ENCODE measurements at places on chromosomes 11 and 22.

DNA sequence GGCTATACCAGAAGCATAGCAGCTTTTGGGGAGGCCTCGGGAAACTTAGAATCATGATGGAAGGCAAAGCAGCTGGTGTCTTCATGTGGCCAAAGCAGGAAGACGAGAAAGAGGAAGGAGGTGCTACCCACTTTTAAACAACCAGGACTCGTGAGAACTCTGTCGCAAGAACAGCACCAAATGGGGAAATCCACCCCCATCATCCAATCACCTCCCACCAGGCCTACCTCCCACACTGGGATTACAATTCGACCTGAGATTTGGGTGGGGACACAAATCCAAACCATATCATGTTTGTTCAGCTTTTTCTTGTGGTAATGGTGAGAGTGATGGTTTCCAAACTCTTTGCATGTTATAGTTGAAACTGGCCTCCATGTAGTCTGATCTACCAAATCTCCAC is 32.5 kb upstream of the OR10D3 start:
- no peak for DNase-seq

DNA sequence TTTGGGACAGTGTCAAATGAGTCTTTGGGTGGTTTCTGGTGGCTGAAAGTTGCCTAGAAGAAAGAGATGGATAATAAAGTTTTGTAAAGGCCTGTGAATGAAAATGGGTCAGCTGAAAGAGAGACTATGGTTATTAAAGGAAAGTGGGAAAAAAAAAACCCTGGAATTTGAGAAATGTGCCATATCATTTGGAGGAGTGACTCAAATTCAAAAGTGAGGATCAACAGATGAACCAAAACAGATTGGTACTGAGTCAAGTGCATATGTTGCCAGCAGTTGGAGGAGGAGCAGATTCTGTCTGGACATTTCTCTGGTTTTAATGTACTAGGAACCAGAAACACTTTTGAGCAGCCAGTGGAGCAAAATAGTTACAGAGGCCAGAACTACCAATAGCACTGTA is 339.8 kb downstream of the KCNA4 start:
- no peak for DNase-seq

DNA sequence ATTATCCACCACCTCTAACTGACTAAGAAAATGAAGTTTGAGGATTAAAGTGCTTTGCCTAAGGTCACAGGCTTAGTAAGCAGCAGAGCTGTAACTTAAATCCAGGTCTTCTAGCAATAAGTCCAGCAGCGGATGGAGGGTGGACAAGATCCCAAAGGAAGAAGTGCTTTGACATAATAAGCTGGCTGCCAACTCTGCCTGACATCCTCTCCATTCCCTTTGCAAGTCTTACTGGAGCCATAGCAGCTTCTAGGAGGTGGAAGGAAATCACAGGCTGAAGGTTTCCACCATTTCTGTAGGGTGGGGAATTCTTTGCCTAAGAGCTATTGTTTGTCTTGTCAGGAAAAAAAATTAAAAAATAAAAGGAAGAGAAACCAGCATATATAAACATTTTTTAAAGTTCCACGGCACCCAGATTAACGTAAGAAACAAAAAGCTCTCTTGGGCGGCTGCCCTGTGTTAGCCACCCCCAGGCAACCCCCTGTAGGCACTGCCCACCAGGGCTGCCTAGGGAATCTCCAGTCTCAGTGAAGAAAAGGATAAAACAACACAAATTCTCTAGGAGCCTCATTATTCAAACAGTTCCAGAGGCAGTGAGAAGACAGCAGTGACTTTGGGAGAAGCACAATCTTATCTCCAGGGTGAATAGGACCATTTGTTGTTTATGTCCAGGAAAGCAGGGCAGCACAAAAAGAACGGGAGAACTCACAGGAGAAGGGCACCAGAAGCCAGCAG is 380.8 kb upstream of the CADM1 start:
- DNase-seq = no peak

DNA sequence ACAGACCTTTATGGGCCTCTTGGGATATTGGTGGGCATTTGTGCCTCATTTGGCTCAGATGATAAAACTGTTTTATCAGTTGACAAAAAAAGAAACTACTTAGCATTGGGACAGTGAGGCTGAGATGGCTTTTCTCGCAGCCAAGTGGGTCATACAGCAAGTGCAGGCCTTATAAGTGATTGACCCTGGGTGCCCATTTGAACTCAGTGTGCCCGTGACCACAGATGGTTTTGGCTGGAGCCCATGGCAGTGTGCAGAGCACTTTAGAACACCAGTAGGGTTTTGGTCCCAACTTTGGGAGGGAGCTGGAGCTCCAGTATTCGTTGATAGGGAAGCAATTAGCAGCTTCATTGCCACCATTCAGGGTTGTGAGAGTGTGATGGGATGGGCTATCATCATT is 404.5 kb upstream of the LARGE1 start:
- no peak for DNase-seq

DNA sequence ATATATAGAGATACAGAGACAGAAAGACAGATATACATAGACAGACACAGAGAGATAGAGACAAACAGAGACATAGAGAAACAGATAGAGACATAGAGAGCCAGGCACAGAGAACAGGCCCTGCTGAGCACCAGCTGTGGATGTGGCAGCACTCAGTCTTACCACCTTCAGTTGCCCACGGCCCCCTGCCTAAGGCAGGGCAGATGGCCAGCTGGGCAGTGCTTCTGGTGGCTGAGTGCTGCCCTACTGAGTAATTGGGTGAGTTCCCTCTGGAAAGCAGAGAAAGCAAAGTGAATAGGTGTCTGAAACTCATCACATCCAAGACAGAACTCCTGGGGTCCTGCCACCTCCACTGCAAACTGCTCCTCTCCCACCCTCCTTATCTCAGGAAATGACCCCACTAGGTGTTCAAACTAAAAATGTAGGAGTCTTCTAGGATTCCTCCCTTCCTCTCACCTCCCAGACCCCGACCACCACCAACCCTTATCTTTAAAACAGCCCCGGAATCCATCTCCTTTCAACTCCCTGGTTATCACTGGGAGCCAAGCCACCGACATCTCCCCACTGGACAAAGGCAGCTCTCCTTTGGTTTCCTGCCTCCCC is 27.2 kb downstream of the SYN3 start:
- DNase-seq = no peak

DNA sequence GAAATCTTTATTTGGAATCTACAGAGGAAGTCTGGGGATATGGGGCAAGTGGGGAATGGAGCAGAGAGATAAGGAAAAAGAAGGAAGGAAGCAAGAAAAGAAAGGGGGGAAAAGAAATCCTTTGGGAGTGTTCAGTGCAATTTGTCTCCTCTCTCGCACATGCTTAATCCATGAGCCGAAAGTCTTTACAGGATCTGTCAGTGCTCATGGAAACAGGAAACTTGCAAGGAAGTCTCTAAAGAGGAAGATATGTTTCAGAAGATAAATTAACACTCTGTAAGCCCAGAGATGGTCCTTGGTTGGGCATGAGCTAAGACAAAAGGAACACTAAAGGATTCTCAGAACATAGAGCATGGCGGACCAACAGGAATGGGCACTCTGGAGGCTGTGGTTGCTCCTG is 47.9 kb upstream of the FLI1 start:
- DNase-seq = no peak

DNA sequence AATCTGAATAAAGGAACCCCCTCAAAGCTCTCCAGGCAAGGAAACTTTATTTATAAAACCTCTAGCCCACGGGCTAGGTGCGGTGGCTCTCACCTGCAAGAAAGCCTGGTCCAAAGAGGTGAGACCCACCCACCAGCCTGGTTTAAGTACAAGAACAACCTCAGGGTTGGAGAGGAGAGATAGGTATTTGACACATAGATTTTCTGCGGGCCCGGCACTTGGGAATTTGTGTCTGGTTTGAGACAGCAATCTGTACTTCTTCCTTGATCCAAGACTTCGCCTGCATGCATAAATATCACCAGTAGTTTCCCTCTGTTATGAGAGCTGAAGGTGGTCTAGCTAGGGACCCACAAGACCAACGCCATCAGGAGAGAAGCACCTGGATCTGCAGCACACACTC is 73.2 kb upstream of the CAPRIN1 start:
- no peak for DNase-seq

DNA sequence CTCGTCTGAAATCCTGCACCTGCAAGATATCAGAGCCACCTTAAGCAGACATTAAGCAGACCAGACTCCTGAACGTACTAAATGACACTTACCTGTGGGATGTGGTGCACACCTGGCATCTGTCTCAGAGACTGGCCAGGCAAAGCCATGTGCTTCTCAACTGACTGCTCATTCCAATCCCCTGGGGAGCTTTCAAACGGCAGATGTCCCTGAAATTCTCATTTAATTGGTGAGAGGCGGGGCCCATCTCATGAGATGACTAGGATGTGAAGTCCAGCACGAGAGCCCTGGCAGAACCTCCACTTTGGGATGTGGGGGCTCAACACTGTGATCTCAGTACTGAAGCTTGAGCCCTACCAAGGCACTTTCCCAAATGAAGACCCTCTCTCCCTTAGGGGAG is 84.9 kb upstream of the HMGXB4 start:
- no peak for DNase-seq

- no peak for DNase-seq
These were observed 41.5 kb upstream of the SHISAL1 start for GRCh38 chr22:44354288-44354687.

- no peak for DNase-seq
These were observed 14.9 kb downstream of the DNAJB13 start for GRCh38 chr11:73965764-73966121.

GRCh38 chr11:121472312-121472711 is 19.5 kb upstream of the SORL1-AS1 start:
- no peak for DNase-seq

GRCh38 chr11:10158461-10158860 is 135.6 kb downstream of the SBF2 start:
- DNase-seq = no peak

DNA sequence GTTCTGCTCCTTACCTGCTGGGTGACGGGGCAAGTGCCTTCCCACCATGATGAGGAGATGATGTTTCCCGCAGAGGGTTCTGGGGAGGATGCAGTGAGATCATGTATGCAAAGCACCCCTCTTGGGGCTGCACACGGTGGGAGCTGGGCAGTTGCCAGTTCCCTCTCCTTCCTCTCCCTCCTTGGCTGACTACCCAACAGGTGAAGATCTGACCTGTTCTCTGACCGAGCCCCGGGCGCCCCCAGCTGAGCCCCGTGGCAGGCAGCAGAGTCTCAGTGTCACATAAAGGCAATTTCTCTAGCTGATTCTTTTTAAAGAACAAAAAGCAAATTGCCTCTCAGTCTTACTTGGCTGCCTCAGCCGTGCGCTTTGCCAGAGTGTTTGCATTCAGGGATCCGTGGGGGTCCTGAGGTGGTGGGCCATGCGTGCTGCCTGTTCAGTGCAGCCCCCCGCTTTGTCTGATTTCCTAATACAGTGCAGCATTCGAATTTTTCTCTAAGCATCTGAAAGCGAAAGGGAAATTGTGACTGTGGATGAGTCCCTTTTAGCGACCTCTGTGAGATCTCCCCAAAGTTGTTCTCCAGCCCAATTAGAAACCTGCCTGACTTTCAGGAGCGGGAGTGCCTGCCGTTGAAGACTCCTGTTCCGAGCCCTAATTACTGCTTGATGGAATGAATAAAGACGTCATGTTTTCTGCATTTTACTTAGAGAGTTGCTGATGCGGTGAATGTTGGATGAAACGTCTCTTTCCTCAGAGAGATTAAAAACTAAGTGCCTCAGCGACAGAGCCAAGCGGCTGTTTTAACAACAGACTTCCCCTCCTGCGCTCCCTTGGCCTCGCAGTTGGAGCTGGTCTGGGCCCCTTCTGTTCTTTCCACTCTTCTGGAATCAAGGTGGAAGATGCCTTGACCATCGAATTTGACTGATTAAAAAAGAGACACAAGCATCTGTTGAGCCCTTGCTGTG is 86.0 kb downstream of the GRIK4 start:
- no peak for DNase-seq

GRCh38 chr11:115548878-115549528 is 44.8 kb upstream of the CADM1 start:
- no peak for DNase-seq

GRCh38 chr11:43589601-43590250 is 90.8 kb upstream of the HSD17B12 start:
- no peak for DNase-seq

GRCh38 chr22:23750367-23750713 is 572 bp downstream of the ZNF70 start:
- DNase-seq = no peak

- no peak for DNase-seq
These were observed 44.4 kb downstream of the CHRDL2 start for GRCh38 chr11:74686792-74687191.

DNA sequence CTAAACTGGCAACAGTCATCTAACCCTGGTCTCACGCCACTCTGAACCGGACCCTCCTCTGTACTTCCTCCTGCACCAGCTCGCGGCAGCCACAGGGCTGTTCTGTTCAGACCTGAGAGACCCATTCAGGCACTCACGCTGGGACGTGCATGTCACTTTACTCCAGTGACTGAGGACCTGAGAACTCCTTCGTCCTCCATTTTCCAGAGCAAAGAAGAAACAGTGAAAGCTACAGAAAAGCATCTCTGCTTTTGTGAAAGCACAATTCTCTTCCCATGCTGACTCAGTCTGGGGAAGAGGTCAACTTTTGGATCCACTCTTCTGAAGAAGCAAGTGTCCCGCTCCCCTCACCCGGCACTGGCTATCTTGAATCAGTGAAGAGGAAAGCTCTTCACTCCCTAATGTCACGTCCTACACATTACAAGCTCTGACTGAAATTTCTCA is 24.5 kb downstream of the PISD start:
- no peak for DNase-seq

DNA sequence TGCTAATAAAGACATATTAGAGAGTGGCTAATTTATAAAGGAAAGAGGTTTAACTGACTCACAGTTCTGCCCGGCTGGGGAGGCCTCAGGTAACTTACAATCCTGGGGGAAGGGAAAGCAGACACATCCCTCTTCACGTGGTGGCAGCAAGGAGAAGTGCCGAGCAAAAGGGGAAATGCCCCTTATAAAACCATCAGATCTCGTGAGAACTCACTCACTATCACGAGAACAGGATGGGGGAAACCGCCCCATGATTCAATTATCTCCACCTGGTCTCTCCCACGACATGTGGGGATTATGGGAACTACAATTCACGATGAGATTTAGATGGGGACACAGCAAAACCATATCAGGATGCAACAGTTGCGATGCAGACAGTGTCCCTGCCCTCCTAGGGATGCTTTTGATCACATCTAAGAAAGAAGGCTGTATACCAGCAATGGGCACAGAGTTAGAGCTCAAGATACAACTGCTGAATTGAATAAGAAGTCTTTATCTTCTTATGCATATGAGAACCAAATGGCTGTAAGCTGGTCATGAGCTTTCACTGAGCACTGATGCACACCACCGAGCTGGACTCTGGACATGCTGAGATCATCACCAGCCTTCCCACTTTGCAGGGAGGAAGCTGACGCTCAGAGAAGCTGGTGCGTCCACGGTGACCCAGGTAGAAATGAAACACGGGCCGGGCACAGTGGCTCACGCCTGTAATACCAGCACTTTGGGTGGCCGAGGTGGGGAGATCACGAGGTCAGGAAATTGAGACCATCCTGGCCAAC is 255.2 kb downstream of the MN1 start:
- no peak for DNase-seq

GRCh38 chr11:6557761-6558674 is 45.4 kb downstream of the RRP8 start:
- no peak for DNase-seq

- no peak for DNase-seq
These were observed 18.3 kb upstream of the TMEM41B start for GRCh38 chr11:9332655-9333054.

All from fibroblast of skin of left quadriceps (primary cell).